ENCODE measurements at places on chromosomes 6 and 20.

DNA sequence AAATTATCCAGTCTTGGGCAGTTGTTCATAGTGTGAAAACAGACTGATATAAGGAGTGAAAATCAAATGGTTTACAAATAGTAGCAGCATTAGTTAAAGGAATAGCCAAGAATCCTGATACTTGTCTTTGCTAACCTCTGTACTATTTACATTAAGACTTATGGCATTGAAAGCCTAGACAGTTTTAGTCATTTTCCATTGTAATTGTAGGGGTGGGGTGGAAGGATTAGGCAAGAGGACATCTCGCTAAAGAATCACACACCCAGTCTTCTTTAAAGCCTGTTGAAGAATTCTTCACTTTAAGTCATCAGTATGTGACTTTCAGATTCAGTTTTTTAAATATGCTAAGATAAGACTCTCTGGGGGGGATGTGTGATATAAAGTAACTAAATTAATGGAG lies 207.5 kb upstream of the PHACTR1 start:
- no peak for DNase-seq

DNA sequence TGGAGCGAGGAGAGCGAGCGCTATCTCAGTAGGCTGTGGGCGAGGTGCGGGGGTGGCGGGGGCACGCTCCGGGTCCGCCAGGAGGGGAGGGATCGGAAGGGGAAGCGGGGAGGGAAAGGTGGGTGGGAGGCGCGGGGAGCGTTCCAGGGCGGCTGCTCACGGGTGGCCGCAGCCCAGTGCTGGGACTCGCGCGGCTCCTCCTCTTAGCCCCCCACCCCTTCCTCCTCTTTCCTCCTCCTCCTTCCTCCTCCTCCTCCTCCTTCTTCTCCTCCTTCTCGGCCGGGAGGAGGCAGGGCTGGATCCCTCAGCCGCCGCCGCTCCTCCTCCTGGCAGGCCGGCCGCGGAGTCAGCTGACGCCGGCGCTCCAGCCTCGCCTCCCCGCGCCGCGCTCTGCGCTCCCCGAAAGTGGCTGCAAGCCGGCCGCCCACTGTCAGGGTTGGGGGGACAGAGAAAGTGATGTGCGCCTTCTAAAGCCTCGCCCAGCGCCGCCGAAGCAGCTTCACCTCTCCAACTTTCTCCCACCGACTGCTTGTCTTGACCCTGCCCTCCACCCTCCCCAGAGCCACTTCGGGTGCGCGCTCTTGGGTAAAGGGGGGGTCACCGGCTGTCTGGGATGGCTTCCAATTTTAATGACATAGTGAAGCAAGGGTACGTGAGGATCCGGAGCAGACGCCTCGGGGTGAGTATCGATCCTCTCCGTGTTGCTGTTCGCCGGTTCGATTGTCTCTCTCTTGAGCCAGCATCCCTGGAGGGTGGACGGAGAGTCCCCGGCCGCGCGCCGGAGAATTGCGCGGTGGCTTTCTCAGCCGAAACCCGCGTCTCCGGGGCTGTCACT lies at the start of gene DOK5:
DOK5 (plus strand) TSS at position 260 of the 835 bp plus-strand sequence; CDS start at position 614, 354 bp downstream.
- peak; percentile 11 for DNase-seq

GRCh38 chr6:111552958-111553357 lies 52.7 kb downstream of the TRAF3IP2 start:
- DNase-seq = no peak

GRCh38 chr6:6522709-6523108 lies 65.8 kb upstream of the LY86 start:
- no peak for DNase-seq

Measured in activated CD4-positive, alpha-beta T cell treated with anti-CD3 and anti-CD28 coated beads for 48 hours (primary cell).